Caco-2 (cell line): ENCODE measurements at places on chromosomes 7 and 10. TPM values are rescaled to one million over a fixed set of nuclear protein-coding genes. Genes with fewer than 3 reads are reported as not detected.

OPN1SW gene
- total RNA-seq: not detected in 2 replicates

GRCh38 chr10:75049316-75050148, 61.9 kb upstream of the SAMD8 start:
- DNase-seq: no peak

DNA sequence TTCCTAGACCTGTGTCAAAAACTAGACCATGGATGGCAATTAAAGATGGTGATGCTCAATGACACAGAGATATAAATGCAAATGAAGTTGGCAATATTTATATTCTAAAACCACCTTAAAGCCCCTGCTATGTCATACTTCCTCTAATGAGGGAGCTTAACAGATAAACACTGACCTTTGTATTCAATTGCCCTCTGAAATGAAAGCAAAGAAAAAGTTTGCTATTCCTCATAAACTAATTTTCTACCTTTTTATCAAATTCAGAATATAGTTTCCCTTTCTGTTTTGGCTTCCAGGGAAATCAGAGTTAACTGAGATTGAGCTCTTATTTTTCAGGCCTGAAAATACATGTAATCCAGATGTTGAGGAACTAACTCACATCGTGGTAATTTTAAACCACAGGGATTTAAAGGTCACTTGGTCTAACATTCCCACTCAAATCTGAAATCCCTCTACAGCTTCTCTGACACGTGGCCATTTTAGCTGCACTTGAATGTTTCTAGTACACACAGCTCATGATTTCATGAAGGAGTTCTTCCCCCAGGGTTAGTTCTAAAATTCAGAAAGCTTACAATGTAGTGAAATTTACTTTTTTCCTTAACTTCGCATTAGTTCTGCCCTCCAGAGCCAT, 37.9 kb upstream of the ABCB5 start:
- DNase-seq: no peak

SLC26A5 gene
- 1.1 and 1.5 TPM in 2 replicates for total RNA-seq

TRPV6 gene
- total RNA-seq: 2.3 and 4.0 TPM in 2 replicates

CUZD1 gene
- 2.1 and 2.2 TPM in 2 replicates for total RNA-seq

GRCh38 chr7:135924302-135924701, 52.9 kb downstream of the MTPN start:
- no peak for DNase-seq

DNA sequence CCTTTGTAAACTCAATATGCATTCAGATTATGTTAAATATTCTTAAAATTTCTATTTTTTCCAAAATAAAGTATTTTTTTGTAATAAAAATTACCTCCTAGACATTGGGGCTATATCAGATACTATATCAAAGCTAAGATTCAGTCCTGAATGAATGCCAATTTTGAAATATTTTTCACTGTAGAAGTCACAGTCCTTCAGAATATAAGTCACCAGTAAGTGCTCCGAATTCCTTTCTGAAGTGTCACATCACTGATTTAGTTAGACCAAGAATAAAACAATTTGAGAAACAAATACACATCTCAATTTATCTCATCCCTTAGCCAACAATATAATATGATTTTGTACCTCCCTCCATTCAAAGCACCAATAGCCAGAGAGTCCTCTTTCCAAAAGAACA, 33.9 kb upstream of the GSAP start:
- no peak for DNase-seq

DNA sequence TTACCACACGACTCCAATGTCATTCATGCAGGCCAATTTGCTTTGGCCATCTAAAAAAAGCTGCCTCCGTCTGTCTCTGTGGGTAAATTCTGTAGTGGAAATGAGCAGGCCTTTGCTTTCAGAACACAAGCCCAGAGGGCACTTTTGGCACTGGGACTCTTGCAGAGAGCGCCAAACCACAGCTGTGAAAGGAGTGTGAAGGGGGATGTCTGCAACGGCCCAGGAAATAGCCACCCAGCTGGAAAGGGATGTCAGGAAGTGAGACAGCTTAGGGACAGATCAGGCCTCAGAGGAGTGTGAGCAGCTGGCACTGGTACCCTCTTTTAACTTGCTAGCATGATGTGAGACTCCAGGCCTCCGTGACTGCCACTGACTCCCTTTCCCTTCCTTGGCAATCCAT, 152.4 kb downstream of the DKK1 start:
- DNase-seq: no peak

MUC12 gene
- total RNA-seq: 0.16 and 0.49 TPM in 2 replicates

EPHA1 gene
- 66.6 and 69.2 TPM in 2 replicates for total RNA-seq

COL13A1 gene
- not detected in 2 replicates for total RNA-seq

C7orf57 gene
- not detected in 2 replicates for total RNA-seq

DNA sequence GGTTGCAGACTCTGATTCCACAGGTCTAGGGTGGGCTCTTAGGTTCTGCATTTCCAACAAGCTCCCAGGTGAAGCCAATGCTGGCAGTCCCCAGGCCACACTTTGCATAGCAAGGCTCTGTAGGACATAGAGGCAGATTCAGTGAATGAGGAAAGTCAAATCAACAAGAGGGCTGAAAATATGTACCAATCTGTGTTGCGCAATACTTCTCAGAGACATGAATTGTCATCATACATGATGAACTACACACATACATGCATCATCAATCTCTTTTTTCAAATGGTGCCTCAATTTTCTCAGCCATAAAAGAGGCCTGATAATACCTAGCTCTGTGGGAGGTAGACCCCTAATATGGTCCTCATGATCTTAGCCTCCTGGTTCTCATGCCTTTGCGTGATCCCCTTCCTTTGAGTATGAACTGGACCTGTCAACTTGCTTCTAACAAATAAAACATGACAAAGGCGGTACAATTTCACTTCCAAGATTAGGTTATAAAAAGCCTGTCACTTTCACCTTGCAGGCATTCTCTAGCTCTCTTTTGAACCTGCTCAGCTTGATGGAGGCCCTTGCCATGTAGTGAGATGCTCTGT, 49.0 kb downstream of the PIK3CG start:
- no peak for DNase-seq

DNA sequence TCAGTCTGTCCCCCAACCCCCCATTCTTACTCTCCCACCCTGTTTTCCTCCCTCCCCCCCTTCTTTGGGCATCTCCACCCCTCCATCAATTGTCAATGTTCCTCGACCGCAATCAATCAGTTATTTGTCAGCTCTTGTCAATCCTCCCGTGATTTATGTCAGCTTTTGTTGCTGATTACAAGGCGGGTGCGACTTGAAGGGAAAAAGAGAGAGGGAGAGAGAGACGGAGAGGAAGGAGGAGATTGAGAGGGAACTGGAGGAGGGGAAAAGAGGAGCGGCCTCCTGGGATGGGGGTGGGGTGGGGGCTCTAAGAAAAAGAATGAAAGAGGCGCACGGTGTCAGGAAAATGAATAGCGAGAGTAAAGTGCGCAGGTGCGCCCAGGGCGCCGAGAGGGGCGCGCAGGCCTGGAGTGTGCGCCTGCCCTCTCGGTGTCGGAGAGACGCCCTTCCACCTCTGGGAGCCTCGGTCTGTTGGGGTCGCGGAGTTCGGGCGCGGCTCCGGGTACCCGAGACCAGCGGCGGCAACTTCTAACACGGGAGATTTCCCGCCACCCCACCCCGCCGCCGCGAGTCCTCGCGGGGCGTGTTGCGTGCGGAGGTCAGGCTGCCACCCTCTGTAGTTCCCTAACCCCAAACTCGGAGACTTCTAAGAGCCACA, 1.1 kb upstream of the ZNF503 start:
- no peak for DNase-seq

DNA sequence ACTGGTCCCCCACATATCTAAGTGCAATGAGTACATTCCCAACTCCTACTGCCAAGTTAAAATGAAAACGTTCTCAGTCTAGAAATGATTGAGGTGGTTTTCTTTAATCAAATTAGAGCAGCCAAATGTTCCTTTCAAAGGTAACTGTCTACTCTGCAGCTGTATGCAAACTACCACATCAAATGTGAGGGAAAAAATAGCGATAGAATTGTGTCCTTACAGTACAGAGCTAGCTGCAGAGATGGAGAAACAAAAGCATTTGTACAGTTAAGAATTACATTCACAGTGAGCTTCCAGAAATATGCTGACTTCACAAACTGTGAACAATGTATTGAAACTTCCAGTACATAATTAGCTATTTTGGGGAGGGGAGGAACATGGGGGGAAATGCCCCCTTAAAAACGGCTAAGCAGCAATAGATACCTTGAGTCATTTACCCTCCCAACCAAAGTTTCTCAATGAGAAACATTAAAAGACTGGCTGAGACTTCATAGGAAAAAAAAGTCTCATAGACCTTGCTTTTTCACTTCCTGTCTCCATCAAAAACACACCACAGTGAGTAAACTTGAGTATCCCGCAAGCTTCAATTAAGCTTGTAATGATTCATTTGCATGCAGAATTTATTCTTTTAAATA, 22.9 kb downstream of the CDK6 start:
- DNase-seq: no peak

- no peak for DNase-seq
Observed at GRCh38 chr10:87760195-87760905, 57.7 kb downstream of the ATAD1 start.

MACROH2A2 gene
- 5.1 and 6.1 TPM in 2 replicates for total RNA-seq

DNA sequence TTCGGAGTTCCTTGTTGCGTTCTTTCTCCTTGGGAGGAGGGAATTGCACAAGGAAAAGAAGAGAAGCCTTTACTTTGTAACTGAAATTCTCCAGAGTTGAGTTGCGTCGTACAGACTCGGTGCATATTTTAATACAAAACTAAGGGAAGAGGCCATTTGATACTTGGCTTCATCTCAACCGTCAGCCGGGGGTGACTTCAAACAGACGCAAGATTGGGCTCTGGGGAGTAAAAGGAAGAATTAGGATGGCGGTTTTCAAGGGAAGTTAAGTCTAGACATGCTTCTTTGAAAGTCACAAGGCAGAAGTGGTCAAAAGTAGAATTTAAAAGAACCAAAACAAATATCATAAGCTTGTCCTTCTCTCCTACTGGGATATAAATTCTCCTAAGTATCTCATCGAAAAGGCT, 1.6 kb downstream of the PRR15 start:
- no peak for DNase-seq

GRCh38 chr10:74851831-74852230, 25.4 kb downstream of the KAT6B start:
- no peak for DNase-seq

GRCh38 chr7:4873071-4873944, 10.2 kb downstream of the RADIL start:
- no peak for DNase-seq

GRCh38 chr7:158911145-158911544, 54.8 kb downstream of the DYNC2I1 start:
- DNase-seq: no peak

DNA sequence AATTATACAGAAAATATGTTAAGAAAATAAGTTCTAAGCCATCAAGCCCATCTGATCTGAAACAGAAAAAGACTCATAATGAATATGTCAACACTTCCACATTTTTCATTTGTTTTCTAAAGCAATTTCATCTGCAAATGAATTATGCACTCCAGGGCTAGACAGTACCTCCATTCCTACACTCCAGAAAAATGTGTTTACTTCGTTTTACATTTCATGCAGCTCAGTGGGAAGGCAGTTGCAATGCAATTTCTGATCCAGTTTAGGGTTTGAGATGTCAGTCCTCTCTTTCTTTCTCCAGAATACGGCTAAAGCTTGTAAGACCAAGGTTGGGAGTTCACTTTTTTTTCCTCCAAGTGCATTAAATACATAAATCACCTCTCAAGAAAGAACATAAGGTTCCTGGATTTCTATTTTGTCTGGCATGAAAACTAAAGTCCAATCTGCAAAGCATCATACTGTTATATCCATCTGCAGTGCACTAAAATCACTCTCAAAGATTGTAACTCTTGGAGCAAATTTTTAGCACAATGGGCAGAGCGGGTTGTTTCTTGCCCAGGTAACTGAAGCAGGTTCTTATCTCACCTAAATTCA, 348.8 kb upstream of the C7orf33 start:
- DNase-seq: no peak

GRCh38 chr10:105538874-105539273, 897.8 kb downstream of the SORCS3 start:
- DNase-seq: no peak

SOSTDC1 gene
- 8.1 and 8.4 TPM in 2 replicates for total RNA-seq

DNA sequence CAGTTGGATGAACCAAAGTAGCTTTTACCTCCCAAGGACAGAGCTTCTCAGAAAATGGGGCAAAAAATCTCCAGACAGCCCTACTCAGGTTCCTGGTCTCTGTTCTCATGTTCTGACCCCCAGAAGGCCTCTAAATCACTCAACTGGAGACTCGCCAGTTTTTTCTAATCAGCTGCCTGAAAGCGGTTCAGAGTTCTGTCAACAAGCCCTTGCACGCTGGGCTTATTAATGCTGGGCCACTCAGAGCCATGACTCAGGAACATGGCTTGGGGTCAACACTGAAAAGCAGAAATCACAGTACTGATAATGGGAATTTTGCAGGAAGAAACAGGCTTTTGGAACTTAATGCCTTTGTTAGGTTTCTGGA, 15.3 kb downstream of the ECHDC3 start:
- DNase-seq: no peak

DNAJC1 gene
- total RNA-seq: 50.7 and 54.2 TPM in 2 replicates

DNA sequence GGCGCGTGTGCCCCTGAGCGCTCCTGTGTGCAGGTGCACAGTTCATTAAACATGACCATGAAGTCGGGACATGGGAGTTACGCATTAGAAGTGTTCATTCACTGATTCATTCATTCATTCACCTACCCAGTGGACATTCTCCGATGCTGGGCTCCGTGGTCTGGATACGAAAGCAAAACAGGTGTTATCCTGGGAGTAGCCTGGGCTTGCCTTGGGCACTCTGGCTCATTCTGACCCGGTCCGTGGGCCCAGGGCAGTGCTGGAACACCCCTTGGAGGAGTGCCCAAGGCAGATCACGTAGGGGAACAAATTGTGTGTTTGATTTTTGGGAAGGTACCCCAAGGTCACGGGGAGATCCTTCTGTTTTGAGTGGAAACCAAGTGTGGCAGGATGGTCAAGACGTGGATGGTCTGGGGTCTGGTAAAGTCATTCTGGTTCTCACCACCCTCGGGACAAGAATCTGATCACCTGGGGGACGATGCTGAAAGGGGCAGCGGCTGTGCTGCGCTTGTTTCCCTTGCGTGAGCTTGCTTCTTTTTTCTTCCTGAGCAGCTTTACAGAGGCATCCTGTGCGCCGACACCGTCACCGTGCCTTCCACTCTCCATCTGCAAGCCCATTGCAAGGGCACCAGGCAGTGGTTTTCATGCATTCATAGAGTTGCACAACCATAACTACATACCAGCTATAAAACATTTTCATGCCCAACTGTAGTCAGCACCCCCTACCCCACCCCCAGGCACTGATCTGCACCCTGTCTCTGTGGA, 10.1 kb downstream of the ELFN1 start:
- DNase-seq: peak; percentile 23

METTL27 gene
- total RNA-seq: 1.5 and 1.7 TPM in 2 replicates

- DNase-seq: no peak
Observed at GRCh38 chr10:66837335-66837734, 88.5 kb upstream of the LRRTM3 start.

FAM25A gene
- total RNA-seq: not detected in 2 replicates

- no peak for DNase-seq
Observed at GRCh38 chr7:76310102-76310957, 7.9 kb downstream of the HSPB1 start.
